ENCODE measurements at places on chromosomes 5 and 9. TPM values are rescaled to one million over a fixed set of nuclear protein-coding genes. Genes with fewer than 3 reads are reported as not detected.

Gene WNT8A
- total RNA-seq, result not detected

Gene CMYA5
- 0.27 TPM for total RNA-seq

Gene SPINK6
- total RNA-seq, result not detected

Gene C5orf34
- 4.4 TPM for total RNA-seq

GRCh38 chr5:5344051-5344571 lies 78.4 kb upstream of the ICE1 start:
- DNase-seq, result no peak

DNA sequence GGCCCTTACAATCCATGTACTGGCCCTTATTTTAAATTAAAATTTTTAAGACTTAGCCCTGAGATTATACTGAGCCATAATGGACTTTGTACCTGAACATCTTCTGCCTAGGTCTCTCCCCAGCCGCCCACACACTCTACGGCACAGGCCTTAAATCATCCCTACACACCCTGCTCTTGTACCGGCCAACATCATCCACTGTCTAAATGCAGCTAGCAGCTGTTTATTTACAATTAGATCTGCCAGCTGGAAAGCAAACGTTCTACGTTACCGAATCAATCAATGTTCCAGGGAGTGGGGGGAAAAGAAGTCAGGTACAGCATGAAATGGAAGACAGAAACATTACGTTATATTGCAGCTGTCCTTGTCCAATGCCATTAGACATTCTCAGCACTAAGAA lies 88.4 kb upstream of the GRAMD2B start:
- no peak for DNase-seq

- peak; percentile 40 for DNase-seq
Measured at GRCh38 chr5:73654171-73654811, 28.3 kb downstream of the ARHGEF28 start.

DNA sequence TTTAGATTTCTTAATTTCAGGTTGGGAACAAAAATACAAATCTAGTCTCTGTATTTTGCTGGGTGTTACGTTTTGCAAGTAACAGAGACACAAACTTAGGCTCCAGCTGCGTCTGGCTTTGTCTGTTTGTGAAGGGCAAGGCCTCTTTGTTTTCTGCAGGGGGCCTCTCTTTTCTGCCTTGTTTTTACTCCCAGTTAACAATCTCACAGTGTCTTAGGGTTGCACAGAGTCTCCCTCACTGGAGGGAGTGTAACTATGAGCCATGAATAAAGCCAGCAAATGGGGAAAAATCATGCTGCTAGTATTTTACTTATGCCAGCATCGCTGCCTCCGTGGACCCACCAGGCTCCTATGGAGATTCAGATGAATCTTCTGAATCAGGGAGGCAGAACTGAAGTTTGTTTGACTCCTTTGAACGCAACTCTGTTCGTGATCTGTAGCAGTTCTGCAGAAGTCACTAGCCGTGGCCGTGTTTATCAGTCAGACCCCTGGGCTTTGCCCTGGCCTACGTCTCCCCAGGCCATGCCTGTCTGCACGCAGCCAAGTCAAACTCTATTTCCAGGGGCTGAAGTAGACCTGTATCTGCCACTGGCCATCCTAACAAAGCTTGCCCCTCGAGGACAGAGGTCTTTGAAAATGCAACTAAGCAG lies 77.2 kb downstream of the ATP10B start:
- DNase-seq, result no peak

DNA sequence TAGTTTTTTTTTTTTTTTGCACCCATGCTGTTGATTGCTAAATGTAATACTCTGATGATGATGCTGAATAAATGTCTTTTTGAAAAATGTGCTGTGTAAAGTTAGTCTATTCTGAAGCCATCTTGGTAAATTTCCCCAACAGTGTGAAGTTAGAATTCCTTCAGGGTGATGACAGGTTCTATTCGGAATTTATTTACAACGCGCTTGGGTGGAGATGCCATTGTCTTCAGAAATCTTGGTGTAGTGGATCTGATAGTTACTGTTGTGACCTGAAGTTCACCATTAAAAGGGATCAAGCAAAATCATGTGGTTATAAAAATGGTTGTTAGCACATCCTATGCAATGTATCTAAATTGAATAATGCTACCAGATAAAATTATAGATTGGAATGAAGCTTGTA lies 36.3 kb upstream of the DMRT1 start:
- DNase-seq, result no peak

- DNase-seq, result no peak
Measured at GRCh38 chr9:127055745-127056402, 66.6 kb downstream of the ANGPTL2 start.

Measured in HFFc6 (cell line).